ENCODE measurements at places on chromosomes 3 and 15.

- DNase-seq = no peak
Measured at GRCh38 chr3:12321015-12321414, 32.1 kb downstream of the PPARG start.

DNA sequence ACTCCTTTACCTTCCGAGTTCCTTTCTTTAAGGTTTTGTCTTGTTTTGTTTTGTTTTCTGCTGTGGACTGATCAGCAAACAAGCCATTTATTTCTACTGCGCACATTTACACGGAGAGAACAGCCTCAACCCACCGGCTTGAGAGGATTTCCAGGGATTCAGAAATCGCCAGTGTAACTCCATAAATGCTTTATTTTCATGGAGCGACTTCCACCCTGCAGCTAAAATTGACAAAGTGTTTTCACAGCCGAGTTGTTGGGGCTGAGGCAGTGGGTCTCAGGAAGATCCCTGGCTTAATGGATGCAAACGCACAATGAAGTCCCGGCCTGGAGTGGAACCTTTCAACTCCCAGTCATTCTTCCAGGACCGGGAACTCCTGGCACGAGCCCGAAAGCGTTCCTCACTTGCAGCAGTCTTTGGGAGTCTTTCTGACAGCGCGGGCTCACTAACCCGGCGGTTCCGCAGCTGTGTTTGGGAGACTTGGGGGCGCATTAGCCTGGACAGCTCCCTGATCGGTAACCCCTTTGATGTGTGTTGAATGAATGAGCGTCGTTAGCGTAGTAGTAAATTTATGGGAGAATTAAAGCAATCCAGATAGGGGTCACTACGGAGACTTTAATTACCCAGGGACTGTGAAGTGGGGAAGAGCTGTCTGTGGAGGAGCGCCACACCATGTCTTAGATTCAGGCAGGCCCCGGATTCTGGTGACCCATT is 785 bp upstream of the MYRIP start:
- peak; percentile 40 for DNase-seq

- no peak for DNase-seq
Measured at GRCh38 chr3:130825762-130826299, 68.1 kb upstream of the ATP2C1 start.

- DNase-seq = no peak
Measured at GRCh38 chr15:73818308-73818985, 54.9 kb upstream of the TBC1D21 start.

- DNase-seq = peak; percentile 55
Measured at GRCh38 chr3:101725194-101725889, 928 bp downstream of the CEP97 start.

DNA sequence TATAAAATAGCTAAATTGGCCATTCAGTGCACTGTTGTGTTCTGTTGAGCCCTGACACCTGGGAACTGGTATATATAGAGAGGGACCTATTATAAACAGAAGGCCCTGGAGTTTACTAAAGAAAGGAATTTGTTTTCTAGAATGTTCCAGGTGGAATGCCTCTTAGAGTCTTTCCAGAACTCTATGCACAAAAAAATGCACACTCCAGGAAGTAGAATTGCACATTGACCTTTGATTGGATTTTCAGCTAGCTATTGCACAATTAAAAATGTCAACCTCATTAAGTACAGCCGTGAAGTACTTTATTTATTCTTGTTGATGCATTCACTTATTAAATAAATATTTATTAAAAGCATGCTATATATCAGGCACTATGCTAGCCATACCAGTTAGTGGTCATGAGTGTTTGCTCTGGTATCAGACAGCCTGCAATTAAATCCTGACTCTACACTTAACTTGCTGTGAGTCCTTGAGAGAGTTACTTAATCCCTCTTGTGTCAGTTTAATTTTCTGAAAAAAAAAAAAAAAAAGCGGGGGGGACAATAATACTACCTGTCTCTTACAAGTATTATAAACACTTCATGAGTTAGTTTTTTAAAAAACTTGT is 40.8 kb downstream of the NDUFB4 start:
- DNase-seq = no peak

- DNase-seq = no peak
Measured at GRCh38 chr3:134527538-134528186, 41.8 kb downstream of the CEP63 start.

DNA sequence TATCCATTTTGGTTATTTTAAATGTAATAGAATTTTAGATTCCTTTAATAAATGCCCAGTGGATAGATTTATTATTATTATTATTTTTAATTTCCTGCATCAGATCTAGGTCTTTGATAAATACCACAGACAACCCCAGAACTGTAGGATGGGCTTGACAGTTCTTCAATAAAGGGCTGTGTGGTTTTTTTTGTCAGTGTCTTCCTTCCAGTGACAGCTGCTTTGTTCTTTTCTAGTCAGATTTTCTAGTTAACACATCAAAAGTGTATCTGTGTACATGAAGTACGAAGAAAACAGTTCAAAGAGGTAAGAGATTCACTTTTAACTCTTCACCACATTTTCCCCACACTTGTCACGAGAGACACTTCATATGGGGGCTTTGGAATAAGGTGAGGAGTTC is 120.3 kb downstream of the SAMMSON start:
- no peak for DNase-seq

GRCh38 chr3:134833453-134834163 is 38.5 kb downstream of the EPHB1 start:
- DNase-seq = no peak

DNA sequence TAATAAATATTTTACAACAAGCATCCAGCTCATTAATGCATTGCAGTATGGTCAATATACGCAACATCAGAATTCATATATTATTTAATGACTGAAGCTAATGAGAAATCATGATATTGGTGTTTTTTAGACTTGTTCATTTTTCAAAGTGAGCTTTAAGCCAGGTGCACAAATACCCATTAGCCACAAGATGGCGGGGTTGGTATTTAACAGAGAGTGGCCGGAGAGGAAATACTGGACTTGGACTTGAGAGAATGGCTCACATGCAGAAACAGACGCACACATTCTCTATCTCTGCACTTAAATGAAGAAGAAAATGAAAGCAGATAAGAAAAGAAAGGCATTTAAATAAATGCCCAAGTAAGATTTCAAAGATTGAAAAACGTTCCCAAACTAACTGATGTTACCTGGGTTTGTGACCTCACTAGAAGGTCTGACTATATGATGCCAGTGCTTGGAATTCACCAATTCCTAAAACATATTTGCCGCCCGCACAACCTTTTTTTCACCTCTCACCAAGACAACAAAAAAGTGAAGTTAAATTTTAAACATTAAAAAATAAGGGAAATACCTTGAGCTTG is 21.2 kb upstream of the CRBN start:
- peak; percentile 34 for DNase-seq

- DNase-seq = no peak
Measured at GRCh38 chr15:39075311-39075710, 505.6 kb upstream of the THBS1 start.

Data from left hindlimb (tissue), 1 donor.